Activated CD4-positive, CD25-positive, alpha-beta regulatory T cell treated with anti-CD3 and anti-CD28 coated beads, Interleukin-2, amount 50 U/mL, for 24 hours (primary cell): ENCODE measurements at places on chromosomes 4 and X.

GRCh38 chr4:57151481-57151880 is 41.3 kb upstream of the IGFBP7 start:
- no peak for ATAC-seq

- ATAC-seq, result no peak
Observed at GRCh38 chrX:154021131-154021611, 1.5 kb upstream of the IRAK1 start.

DNA sequence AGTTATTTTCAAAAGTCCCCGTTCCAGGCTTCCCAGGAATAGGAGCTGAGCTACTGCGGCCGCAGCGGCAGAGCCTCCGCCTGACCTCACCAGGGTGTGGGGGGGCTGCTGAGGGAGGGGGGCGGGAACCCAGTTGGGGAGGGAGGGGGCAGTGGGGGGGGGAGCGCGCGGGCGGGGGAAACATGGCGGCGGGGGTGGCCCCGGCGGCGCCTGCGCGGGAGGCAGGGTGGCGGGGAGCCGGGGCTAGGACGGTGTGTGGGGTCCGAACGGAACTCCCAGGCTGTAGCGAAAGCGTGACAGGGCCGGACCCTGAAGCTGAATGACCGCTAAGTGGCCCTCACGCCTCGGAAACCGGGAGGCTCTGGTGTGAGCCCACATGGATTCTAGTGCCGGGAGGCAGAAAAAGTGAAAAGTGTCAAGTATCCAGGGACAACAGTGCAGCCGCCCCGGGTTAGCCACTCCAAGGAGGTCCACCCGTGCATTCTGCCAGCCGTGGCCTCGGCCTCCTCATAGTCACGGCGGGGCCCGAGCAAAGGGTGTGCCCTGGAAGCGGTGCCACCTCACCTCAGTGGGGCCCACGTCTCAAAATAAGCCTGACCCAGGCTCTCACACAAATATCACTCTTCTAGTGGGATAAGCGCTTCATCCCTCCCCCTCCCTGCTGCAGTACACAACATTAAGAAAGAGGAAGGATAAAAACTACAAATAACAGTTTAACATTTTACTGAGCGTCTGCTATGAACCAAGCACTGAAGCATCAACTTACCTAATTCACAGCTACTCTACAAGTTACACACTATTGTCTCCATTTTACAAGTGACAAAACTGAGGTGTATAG is at the start of gene KLHL13:
TSS of gene KLHL13 (minus strand) at position 98 of the 838 bp plus-strand sequence. CDS start 88,337 bp downstream, outside the sequence.
- ATAC-seq, result no peak

DNA sequence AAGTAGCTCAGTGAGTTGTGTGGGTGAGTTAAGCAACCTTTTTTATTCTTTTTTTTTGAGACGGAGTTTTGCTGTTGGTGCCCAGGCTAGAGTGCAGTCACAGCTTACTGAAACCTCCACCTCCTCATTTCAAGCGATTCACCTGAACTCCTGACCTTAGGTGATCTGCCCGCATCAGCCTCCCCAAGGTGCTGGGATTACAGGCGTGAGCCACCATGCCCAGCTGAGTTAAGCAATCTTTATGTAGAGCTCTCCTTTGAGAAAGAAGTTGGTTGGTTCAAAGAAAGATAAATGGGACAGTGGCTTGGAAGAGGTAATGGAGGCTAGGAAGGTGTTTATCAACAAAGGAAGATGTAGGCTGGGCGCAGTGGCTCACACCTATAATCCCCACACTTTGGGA is 3.2 kb downstream of the MSMO1 start:
- ATAC-seq, result no peak

DNA sequence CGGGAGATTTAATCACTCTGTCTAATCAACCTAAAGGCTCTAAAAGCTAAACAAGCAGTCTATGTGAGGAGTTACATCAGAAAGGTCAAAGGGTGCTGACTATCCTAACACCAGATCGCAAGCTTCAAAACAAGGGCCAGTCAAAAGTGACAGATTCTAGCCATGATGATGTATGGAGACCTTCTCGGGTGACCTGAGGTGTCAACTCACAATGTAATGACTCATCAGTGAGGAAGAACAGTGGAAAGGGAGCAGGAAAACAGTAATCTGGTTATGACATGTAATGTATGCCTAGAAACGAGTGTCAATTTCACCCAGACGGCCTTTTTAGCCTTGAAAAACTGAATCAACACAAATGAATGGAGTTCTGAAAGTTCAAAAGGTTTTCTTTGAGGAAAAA is 375.3 kb downstream of the IDS start:
- ATAC-seq, result no peak
